ENCODE measurements at places on chromosomes 7 and 10.

DNA sequence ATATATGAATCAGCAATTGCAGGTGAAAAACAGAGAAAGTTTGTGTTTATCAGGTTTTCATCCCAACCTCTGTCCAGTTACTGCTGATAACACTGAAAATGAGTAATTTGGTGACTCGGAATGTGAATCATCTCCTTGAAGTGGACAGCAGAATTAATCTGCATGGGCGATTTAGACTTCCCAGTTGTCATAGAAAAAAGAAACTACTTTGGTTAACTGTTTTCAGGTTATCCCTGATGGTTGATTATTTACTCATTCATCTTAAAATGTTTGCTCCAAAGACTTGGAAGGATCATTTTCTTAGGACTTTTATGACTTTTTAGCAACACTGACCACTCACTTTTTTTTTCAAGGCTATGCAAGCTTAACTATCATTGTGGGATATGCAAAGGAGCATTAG is 504.1 kb upstream of the ANKRD30A start:
- no peak for DNase-seq

DNA sequence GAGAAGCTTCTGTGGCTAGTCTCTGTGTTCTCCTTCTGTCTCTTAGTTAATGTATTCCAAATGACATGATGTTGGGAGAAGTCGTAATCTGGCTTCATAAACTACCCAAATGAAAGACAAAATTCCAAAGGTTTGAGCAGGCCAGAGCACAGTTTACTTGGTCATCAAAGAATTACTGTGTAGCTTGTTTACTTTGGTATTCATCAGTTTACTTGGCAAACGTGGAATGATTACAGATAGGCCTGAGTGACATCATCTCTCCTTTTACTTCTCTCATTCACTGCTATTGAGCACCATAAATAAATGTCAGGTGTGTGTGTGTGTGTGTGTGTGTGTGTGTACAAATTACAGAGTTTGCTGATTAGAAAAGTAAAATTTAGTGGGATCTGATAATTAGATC is 327.3 kb downstream of the PHTF2 start:
- no peak for DNase-seq

- DNase-seq, result no peak
These were observed 6.4 kb downstream of the LFNG start for GRCh38 chr7:2525658-2526630.

DNA sequence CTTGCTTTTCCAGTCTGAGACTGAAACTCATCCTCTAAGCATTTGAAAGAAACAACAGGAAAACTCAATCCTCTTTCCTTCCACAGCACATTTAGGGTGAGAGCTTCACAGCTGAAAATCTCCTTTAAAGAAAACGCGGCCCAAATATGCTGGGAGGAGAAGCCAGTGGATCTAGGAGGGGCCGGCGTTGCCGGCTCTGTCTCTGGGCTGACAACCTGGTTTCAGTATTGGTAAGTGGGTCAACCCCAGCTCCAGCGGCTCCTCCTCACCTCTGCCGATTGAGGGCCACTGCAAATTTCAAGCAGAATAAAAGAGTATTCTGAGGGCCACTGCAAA is 75.3 kb upstream of the CPXM2 start:
- DNase-seq, result no peak

- no peak for DNase-seq
These were observed 64.1 kb downstream of the PHTF2 start for GRCh38 chr7:77862691-77863090.

DNA sequence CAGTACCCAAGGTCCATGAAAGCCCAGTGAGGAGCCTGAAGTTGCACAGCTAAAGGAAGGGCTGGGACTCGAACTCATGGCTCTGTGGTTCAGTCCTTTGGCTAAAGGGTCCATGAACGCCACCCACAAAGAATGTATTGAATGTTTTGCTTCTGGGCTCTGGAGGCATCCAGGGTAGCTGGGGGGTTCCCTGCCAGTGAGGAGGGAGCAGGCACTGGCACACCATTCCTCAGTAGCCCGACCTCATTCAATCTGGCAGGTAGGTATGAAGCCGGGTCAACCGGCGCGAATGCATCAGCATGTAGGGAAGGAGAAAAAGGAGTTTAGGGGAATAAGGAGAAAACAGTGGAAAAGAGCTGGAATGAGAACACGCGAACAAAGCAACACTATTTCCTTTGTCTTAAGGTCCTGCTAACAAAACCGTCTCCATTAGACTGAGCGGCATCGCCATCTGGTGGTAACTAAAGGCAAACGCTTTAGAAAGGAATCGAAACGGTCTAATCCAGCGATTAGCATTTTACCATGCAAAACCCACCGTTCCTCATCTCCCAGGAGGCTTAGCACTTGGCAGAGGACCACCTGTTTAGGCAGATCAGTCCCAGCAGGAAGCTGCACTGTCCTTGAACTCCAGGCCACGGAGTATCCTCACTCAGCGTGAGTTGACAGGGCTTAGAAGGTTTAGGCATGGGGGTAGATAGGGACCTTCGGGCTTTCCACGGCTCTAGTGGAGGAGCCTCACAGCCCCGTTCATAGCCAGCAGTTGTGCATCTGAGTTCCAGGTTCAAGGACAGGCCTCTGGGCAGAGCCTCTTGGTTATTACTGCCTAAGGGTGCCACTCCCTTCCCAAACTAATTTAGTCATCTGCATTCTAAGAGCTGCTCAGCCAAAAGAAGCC is 122.8 kb downstream of the UBE2H start:
- DNase-seq, result no peak

GRCh38 chr7:50333221-50333651 is 28.7 kb downstream of the IKZF1 start:
- DNase-seq, result no peak

DNA sequence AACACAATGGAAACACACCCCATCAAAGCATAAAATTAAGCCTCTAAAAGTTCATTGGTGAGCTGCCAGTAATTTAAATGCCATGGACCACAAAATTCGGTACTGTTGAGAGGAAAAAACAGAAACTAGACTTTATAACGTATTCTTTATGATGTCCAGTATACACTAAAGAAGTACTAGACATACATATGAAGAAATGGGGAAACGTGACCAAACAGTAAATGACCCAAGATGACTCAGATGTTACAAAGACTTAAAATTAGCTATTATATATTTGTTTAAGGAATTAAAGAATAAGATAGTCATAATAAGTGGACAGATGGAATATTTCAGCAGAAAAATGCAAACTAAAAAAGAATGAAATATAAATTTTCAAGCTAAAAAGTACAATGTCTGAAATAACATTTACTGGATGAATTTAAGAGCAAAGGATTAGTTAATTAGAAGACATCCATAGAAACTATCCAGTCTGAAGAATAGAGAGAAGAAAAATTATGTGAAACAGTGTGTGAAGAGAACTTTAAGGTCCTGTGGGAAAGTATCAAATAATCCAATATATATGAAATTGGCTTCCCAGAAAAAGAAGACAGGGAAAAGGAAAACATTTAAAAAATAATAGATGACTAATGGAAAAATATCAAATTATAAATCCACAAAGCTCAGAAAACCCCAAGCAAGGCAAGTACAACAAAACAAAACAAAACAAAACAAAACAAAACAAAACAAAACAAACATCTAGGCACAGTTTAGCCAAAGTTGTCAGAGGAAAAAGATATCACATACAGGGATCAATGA is 69.4 kb downstream of the SAMD9 start:
- no peak for DNase-seq

GRCh38 chr7:8480527-8480926 is 47.1 kb downstream of the NXPH1 start:
- DNase-seq, result no peak

DNA sequence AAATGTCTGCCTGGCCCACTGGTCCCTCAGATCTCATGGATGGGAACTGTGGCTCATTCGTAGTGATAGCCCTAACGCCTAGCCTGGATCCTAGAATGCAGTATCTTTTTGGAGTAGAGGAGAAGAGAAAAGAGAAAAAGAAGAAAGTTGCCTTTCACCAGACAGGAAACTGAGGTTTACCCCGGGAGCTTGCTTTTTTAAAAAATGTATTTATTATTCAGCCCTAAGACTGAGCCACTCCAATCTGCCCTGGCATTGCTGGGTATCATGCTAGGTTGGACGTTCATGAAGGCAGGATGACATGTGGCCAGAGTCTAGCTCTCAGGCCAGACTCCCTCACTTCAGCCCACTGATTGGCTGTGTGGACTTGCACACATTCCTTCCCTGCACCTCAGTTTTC is 21.5 kb upstream of the C10orf105 start:
- no peak for DNase-seq

DNA sequence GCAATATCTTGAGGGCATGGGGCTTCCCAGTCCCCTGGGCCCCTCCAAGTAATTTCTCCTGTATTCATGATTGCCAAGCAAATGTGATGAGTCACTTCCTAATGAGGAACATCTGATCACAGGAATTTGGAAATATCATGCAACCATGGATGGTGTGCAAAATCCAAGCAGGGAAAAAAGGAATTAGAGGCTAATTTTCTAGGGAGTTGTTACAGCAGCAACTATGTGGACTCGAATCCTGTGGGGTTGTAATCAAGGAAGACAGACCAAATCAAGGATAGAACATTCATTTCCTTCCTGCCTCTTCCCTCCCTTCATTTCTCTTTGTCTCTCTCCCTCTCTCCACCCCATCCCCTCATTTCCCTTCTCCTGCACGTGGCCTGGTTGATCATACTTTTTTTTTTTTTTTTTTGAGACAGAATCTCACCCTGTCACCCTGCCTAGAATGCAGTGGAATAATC is 23.9 kb upstream of the AGFG2 start:
- no peak for DNase-seq

DNA sequence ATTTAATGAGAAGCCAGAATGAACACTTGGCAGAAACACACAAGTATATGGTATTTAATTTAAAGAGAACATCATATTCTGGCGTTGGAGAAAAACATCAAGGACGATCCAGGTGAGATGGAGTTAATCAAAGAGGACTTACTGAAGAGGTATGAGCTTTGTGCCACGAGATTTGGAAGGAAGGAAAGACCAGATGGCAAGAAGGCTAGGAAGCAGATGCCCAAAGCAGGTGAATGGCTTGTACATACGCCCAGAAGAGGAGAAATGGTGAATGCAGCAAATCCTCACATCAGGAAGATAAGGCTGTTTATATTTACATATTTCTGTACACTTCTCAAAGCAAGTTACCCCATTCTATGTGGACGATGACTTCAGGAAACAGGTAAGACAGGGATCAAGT is 163.9 kb upstream of the PLXNA4 start:
- no peak for DNase-seq

- no peak for DNase-seq
These were observed 56.7 kb downstream of the NEURL1 start for GRCh38 chr10:103550229-103550628.

GRCh38 chr10:119538632-119539358 is 3.7 kb downstream of the RGS10 start:
- DNase-seq, result no peak

- no peak for DNase-seq
These were observed 11.4 kb upstream of the HKDC1 start for GRCh38 chr10:69208761-69209160.

- DNase-seq, result peak; percentile 20
These were observed at the start of gene CACNA2D1 for GRCh38 chr7:82443547-82444219. Gene CACNA2D1, minus strand, starts transcription at chr7:82443777.

DNA sequence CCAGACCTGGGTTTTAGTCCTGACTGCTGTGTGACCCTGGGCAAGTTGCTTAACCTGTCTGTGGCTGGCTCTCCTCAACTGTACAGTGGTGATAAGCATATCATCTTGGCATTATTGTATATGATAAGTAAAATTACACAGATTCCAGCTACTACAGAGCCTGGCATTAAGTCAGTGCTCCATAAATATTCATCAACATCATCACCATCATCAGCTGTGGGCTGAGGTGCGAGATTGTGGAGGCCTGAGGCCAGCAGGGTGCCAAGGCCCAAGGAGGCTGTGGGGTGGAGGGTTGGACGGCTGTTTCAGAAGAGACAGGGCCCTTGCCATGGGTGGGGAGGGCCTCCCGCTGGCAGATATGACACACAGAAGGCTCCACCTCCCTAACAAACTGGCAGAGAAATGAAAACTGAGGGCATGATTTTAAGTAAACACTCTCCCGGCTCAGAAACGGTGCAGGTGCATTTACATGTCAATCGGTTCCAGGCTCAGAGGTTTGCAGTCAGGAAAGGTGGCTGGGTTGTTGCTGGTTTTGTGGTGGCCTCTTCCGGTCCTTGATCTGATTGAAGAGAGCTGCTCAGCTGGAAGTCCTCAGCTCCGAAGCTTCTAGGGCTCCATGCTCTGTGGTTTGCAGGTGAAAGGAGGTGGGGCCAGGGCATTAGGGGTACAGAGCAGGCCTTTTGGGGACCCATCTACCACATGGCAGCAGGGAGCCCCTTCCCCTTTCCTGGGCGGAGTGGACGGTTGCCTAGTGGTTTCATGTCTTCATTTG is 10.2 kb downstream of the CRYGN start:
- no peak for DNase-seq

GRCh38 chr7:17957871-17958270 is 17.6 kb upstream of the SNX13 start:
- DNase-seq, result no peak
